ENCODE measurements at places on chromosomes 5 and 9. TPM values are rescaled to one million over a fixed set of nuclear protein-coding genes. Genes with fewer than 3 reads are reported as not detected.

Gene RUSC2
- polyA plus RNA-seq: 53.9 TPM

Gene PCDHGB6
- polyA plus RNA-seq: 0.46 TPM

Gene C9
- polyA plus RNA-seq: not detected

Gene SLC34A3
- polyA plus RNA-seq: not detected

Gene ADAMTS12
- 0.51 TPM for polyA plus RNA-seq
